AML-193 (cell line): ENCODE measurements at places on chromosomes 5 and 9.

GRCh38 chr5:132056610-132057497 lies 3.6 kb upstream of the IL3 start:
- DNase-seq, result no peak

DNA sequence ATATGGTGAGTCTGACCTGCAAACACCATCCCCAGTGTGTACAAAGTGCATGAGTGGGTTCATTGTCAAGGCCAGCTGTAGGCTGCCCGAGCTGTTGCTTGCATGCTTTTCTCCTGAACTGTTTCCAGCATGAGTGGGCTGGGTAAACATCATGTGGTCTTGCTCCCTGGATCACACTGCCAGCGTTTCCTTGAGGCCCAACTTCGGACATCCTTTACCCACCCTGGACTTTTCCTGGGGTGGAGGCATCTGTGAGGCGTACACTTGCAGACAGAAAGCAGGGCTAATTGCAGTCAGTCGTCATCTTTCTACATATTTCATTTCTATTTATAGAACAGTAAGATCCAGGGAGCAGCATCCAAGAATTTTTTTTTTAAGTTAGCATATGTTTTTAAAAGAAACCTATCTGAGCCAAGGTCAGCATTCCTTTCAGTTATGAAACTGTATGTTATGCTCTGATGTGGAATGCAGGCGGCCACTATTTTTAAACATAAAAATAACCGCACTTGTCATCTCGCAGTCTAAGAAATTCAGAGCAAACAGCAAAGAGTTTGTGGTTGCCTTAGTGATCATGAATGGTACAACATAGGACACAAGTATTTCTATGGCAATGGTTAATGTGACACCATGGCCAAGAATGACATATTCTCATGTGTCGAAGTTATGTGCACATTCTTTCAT lies 106.5 kb upstream of the DMRT1 start:
- no peak for DNase-seq

DNA sequence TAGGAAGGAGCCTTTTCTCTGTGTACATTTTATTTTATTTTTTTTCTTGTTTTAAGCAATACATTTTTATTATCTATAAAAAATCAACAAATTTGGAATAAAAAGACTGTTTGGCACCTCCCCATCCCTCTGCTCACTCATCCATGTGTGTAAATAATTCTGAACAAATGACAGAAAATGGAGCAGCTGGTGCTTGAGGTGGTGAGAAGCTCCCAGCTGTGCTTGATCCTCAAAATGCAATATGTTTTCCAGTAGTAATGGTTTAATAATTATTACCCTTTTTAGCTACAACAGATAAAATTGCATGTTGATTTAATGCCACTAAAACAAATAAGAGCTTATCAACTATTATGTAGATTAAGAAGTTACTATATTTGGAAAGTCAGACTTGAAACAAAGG lies 132.5 kb downstream of the CDH18 start:
- no peak for DNase-seq

DNA sequence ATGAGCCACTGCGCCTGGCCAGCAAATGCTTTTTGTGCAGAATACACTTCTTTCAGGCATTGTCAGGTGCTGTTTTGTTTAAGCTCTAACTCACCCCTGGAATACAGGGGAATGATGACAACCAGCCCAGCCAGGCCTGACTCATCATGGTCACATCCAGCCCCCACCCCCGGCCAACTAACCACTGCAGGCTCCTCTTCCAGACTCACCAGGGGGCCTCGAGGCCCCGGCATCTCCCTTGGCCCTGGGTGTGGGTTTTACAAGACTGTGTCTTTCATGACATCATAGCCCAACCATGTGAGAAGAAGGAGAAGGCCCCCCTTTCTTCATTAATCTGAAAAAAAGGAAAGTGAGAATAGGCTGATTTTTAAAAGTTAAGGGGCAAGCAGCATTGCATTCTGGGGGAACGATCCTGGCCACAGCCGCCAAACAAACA lies 35.5 kb downstream of the OLFML2A start:
- DNase-seq, result no peak

GRCh38 chr9:116124472-116125040 lies 29.0 kb upstream of the PAPPA start:
- DNase-seq, result no peak

DNA sequence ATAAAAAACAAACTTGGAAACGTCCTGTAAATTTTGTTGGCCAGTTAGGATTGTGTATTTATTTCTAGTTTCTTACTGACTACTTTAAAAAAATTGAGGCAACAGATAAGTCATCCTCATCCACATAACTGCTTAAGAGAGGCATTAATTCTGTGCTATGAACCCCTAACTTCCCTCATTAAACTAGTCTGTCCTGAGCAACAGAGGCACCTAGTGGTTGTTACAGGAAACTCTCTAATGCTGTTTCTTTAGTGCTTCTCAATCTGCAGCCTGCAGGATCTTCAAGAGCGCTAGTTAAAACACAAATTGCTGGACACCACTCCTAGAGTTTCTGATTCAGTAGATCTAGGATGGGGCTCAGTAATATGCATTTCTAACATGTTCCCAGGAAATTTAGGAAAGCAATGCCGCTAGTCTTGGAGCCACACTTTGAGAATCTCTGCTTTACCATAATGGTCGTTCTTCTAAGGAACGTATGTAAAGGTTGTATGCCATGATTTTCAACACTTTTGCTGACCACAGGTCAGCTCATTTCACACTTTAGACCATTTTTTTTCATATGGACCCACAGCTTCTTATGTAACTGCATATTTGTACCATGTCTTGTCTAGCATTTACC lies 410.1 kb upstream of the SMARCA2 start:
- peak; percentile 56 for DNase-seq

DNA sequence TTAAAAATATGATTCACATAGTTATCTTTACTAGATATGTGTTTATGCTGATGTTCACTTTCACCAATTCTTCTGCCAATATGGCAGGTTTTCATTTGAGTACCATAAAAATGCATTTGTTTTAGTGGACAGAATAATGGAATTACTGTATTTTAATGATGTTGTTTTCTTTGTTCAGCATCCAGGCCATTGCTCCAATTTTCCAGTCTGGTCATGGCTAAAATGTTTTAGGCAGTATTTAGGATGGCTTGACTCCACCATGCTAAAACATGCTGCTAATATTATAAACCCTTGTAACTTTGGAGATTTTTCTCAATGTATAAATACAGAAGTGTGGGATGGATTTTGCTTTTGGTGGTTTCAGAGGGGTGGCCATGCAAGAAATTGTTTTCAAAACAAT lies 273.0 kb upstream of the RPS23 start:
- no peak for DNase-seq

DNA sequence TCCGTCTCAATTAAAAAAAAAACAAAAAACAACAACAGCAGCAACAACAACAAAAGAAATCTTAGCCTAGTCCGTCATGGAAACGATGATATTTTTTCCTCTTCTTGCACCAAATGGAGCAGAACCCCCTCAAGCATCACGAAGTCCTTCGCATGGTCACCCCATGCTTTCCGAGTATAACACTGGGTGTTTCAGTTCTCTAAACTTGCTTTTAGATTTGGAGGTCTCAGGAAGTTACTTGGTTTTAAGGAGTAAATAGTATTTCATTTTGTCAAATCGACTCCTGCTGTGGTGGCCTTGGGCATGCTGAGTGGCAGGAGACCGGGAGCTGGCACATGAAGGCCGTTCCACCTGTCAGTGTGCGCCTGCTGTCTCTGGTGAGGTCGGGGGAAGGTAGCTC lies 118.5 kb upstream of the CACNA1B start:
- DNase-seq, result no peak

- DNase-seq, result no peak
These were observed 651.3 kb downstream of the PTPRD start for GRCh38 chr9:9961487-9961886.

- no peak for DNase-seq
These were observed 6.0 kb downstream of the KIF24 start for GRCh38 chr9:34322899-34323591.

- no peak for DNase-seq
These were observed 9.1 kb downstream of the MEGF10 start for GRCh38 chr5:127299678-127300077.

DNA sequence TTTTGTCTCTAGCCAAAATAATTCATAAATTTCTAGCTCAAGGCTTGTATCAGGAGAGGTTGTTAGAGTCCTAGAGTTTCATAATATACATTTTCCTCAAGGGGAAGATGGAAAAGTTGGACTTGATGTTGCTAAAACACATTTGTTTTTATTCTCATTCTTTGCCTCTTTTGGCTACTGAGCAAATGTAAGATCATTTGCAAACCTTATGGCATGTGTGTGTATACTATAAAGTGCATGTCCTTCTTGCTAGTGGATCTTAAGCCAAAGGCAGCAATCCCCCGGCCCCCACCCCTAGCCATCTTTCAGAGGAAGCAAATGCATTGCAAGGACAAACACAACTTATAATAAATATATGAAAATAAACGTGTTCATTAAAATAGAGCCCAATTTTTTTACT lies 43.0 kb downstream of the ADAMTSL1 start:
- DNase-seq, result no peak

DNA sequence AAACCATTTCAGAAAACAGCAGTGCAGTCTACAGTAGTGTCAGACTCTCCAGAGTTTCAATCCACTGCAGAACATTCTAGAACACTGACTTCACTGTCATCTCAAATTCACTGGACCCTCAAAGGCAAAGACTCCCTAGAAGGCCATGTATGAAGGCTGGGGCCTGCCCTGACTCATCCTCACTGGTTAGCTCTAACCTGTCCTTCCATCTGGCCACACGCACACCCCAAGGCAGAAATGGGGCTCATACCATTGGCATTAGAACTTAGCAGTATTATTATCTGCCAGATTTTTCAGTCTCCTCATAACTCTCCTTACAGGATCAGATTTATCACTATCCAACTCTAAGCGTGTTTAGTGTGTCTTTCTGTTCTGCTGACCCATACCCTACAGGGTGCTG lies 20.4 kb downstream of the S1PR3 start:
- DNase-seq, result no peak

DNA sequence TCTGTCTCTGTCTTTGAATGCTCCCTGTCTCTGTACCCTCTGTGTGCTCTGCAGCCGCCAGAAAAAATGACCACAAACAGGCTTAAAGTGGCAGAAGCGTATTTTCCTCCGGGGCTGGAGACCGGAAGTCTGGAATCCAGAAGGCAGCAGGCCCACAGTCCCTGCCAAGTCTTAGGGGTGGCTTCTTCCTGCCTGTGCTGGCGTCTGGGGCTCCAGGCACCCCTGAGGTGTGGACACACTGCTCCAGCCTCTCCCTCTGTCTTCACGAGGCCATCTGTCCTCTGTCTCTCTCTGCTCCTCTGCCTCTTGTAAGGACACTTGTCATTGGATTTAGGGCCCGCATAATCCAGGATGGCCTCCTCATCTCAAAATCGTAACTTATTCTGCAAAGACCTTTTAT lies 298.4 kb upstream of the IRX4 start:
- no peak for DNase-seq

DNA sequence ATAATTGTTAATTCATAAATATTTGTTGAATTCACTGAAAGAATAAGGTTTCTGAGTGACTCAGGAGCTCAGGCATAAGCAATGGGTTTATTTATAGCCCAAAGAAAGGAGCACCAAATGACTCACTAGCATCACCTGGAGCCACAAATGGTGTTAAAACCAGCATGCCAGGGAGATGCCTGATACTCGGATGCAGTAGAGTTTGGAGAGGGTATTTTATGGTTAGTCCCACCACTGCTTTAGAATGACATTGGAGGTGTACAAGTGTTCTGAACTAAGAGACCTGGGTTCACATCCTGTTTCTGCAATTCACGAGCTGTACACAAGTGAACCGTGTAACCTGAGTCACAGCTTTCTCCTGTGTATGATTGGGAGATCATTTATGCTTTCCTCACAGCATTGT lies 25.2 kb downstream of the CCL28 start:
- no peak for DNase-seq

GRCh38 chr9:4799775-4800174 lies 7.0 kb downstream of the RCL1 start:
- DNase-seq, result no peak

GRCh38 chr5:136145030-136145429 lies 12.4 kb downstream of the SMAD5 start:
- no peak for DNase-seq

DNA sequence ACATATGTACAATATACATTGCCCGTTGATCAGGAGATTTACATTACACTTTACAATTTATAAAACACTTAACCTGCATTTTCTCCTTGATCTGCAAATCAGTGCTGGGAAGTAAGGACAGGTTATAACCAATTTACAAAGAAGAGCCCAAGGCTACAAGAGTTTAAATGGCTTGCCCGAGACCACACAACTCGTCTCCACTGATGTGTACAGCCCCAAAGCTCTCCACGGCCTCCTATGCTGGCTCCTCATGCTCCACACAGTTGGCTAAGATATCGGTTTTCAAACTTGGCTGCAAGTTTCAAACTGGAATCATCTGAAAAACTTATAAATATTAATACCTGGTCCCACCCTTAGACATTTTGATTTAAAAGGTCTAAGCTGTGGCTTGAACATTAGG lies 10.3 kb downstream of the ACTL7B start:
- DNase-seq, result no peak

DNA sequence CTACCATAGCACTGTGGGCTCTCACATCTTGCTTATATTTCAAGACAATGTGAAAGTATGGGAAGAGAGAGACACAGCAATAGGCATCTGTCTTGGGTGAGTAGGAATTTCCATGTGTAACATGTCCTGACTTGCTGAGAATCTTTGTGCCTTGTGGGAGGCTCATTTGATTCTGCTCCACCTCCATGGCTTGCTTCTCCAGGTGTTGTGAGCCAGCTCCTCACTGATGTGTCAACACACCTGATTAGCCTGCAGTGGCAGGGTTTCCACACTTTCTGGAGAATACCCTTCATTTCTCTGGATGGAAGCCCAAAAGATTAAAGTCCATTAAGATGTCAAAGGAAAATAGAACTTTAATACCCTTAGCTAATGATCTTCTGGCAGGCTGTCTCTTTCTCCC lies 613.6 kb downstream of the ZNF608 start:
- no peak for DNase-seq

GRCh38 chr5:147699496-147700088 lies 82.9 kb downstream of the JAKMIP2 start:
- DNase-seq, result no peak

DNA sequence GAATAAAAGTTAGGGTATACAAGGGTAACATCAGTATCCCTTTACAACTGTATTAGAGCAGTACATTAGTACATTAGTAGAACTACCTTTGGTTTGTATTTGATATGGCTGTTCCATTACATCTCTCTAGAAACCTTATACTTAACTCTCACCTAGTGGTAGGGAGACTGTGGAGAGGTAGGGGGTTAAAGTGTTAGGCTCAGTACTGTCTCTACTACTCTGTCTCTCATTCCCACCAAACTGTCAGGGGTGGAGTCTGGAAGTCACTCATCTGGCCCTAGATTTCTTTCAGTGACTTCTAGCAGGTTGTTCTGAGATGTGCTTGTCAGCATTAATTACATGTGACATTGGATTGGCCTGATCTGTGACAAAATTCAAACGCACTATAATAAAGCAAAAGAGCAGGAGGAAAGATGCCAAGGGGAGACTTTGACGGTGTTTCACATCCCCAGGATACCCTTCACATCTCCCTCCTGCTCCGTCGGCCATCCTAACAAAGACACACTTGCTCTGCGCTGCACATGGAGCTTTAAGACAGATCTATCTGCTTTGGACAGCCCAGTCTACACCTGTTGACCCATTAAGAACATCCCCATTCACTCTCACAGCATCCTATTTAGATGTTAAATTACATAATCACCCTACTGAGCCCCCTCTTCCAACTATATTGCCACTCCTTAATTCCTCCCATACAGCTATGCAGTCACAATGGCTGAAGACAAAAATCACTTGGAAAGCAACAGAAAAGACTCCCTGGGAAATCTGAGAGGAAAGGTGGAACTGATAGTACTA lies 1043.0 kb upstream of the DMAC1 start:
- no peak for DNase-seq
